ENCODE measurements at places on chromosomes 6 and 20. TPM values are rescaled to one million over a fixed set of nuclear protein-coding genes. Genes with fewer than 3 reads are reported as not detected.

- DNase-seq, result no peak
Measured at GRCh38 chr6:80962382-80962781, 790.1 kb downstream of the TENT5A start.

DNA sequence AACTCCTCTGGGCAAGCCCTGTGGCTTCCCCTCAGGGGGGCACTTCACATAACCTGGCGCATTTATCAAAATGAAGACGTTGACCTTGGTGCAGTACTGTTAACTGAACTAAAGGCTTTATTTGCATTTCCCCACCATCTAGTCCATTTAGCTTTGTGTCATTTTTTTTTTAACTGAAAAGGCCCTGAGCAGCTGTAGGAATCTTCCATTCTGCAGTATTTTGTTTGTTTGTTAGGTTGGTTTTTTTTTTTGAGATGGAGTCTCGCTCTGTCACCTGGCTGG lies 10.7 kb downstream of the TMEM181 start:
- DNase-seq, result no peak

DNA sequence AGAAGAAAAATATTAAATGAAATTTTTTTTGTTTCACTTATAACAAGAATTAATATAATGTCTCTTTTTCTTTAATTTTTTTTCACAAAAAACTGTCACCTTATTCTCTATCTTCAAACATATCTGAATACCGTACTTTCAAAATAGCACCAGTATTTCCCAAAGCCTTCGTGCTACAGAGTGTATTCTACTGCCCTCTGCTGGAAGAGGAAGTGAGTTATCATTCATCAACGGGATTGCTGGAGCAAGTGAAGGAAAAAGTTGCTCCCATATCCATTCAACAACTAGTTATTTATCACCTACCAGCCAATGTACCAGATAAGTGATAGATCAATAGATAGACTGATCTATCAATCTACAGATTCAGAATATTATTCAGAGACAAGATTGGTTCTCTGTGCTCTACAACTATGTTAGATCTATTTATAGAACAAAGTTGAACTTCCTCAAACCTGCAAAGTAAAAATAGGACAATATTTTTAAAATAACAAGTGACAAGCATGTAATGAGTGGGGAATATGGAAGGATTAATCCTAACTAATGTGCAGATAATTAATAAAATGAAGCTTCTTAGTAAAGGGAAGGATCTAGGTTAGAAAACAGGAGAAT lies 26.7 kb upstream of the TFAP2B start:
- DNase-seq, result no peak

GRCh38 chr6:74343804-74344203 lies 647.8 kb downstream of the CD109 start:
- no peak for DNase-seq

DNA sequence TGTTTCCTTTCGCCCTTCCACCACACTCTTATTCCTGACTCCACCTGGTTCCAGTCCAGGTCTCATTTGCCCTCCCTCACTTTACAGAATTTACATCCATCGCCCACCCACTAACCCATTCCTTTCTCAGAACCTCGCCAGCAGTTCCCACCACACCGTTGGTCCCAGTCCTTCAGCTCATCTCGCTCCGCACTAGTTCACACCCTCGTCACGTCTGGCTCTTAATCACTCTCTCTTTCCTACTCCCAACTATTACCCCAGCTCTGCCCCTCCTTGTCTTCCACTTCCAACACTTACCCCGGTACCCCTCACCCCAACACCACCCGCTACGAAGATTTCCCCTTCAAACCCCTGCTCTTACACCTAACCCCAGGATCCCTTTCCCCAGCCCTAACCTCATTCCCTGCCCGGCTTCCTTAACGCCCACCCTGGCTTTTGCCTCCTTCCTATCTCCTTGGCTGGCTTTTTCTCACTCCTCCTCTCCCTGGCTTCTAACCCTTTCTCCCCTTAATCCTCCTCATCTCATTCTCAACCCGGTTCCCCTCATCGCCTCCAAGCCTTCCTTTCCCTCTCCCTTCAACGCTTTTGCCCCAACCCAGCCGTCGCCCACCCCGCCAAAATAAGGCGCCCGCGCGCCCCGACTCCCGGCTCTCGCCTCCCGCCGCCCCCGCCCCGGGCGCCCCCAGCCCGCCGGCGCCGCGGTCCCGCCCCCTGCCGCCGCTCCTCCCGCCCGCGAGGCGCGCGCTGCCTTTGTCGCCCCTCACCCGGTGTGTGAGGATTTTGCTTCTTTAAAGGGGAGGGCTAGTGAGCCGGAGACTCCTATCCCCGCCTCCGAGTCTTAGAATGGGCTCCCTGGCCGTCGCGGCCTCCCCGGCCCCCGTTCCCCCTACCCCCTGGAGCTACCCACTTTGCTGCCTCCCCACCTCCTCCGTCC lies 542 bp downstream of the USP49 start:
- no peak for DNase-seq

- no peak for DNase-seq
Measured at GRCh38 chr6:149311293-149311692, 6.2 kb upstream of the TAB2 start.

- DNase-seq, result peak; percentile 12
Measured at GRCh38 chr6:10837622-10837994, 731 bp downstream of the MAK start.

GRCh38 chr6:10852361-10852960 lies 14.1 kb upstream of the MAK start:
- DNase-seq, result no peak

DNA sequence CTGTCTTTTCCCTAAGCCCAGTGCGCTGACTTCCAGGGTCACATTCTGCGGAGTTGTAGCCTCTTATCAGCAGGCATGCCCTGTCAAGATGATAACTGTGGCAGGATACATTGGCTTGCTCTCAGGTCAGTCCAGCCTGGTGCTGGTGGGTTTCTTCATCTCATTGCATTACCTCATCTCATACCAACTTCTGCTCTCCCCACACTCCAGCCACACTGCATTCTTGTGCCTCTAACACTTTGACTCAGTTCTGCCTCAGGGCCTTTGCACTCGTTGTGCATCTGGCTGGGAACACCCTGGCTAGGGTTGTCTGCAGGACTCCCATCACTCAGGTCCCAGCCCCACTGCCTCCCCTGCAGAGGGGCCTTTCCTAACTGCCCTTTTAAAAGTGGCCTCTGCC lies 110.3 kb upstream of the BACH2 start:
- no peak for DNase-seq

- no peak for DNase-seq
Measured at GRCh38 chr20:63051911-63052310, 45.1 kb upstream of the BHLHE23 start.

The ARMH2 gene
- not detected for total RNA-seq

The CD40 gene
- total RNA-seq, result 4.8 TPM
